Activated CD4-positive, CD25-positive, alpha-beta regulatory T cell (primary cell): ENCODE measurements at places on chromosomes 16 and 17.

GRCh38 chr17:10070690-10071089, 127.7 kb downstream of the GAS7 start:
- DNase-seq = no peak

GRCh38 chr16:85751698-85752501, 1.0 kb upstream of the C16orf74 start:
- DNase-seq = no peak

DNA sequence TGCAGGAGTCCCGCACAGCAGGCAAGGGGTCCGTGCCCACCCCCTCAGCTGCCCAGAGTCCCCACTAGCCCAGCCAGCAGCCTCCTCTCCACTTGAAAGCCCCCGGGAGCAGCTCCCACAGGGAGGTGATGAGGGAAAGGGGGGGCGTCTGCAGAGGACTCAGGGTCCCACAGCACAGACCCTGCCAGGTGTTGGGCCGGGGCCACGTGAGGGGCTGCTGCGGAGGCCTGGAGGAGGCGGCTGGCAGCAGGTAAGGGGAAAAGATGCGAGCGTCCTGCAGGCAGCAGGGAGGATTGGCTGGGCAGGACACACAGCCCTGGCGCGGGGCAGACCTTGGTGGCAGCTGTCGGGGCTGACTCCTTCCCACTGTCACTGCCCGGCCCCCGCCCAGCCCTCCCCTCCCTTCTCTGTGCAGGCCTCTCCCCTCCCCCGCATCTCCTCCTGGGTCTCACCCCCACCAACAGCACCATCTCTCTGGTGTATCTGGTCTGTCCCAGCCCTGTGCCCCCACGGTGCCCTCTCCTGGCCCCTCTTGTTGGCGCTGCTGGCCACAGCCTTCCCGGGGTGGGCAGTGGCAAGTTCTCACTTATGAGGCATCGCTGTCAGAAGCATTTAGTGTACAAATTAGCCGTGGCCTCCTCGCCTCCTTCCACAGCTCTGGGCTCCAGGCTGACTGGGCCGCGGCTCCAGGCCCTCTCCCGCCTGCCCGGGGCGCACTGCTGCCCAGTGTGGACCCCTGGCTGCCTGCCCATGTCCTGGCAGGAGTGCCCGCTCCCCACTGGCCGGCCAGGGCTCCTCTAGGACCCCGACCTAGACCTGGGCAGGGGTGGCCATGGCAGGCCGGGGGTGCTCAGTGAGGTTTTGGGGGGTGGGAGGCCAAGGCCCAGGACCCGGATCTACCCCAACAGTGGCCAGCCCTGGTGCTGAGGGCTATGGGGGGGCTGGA, 4.4 kb upstream of the PRR35 start:
- no peak for DNase-seq

- DNase-seq = no peak
Observed at GRCh38 chr16:4409081-4409932, 7.1 kb downstream of the CORO7 start.

GRCh38 chr17:15440347-15440746, 27.1 kb downstream of the CDRT4 start:
- no peak for DNase-seq

DNA sequence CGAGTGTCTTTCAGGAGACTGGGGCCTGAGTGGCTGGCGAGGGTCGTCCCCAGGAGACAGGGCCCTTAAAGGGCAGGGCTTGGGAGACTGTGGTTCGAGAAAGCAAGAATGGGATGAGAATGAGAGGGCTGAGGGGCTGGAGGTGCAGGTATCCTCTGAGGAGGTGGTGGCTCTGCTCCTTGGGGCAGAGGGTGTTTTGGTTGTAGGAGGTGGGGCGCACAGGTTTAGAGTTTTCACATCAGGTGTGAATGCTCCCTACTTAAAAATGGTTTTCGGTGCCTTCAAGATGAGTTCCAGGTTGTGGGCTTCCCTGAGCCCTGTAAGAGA, 430 bp downstream of the BCAS3 start:
- DNase-seq = no peak

DNA sequence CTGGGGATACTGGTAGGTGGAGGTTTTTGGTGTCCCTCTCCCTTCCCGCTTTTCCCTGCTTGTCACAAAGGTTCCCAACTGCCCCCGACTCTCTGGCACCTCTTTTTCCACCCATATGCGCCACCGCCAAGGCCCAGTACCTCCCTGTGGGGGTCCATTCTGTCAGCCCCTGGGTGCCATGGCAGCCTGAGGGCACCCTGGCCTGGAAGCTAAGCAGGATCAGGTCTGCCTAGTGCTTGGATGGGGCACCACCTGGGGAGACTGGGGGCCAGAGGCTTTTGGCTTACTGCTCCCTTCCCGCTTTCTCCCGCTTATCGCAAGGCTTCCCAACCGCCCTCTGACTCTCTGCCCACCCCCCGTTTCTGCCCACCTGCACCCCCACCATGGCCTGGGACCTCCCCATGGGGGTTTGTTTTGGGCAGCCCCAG, 2286.4 kb downstream of the TP53TG3F start:
- no peak for DNase-seq

GRCh38 chr16:53773150-53773846, 69.3 kb downstream of the FTO start:
- no peak for DNase-seq

DNA sequence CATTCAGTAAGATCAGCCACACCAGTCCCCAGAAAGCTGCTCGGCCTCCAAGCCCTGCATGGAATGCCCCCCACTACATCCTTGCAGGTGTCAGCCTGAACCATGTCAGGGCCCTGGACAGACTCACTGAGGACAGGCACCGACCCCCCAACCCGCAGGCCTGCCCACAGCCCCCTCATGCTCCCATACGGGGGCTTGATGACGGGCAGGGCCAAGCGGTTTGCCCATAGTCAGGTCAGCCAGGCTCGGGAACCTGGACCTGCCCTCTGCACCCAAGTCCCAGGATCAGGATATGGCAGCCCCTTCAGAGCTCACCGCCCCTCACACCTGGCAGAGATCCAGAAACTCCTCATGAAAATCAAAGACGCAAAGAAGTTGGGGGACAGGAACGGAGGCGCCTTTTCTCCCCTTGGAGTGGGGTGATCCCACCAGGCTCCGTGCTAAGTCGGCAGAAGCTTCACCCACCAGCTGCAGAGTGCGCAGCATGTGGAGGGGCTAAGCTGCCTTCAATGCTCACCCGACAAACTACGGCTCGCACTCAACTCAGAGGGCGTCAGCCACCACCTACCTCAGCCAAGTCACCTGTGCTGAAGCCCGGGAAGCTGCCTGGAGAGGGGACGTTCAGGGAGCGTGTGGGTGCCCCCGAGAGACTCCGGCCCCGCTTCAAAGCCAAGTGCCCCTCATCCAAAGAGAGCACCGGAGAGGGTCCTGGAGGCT, 26.5 kb downstream of the GNPTG start:
- no peak for DNase-seq

- DNase-seq = no peak
Observed at GRCh38 chr17:64092113-64092512, 37.8 kb downstream of the ERN1 start.

DNA sequence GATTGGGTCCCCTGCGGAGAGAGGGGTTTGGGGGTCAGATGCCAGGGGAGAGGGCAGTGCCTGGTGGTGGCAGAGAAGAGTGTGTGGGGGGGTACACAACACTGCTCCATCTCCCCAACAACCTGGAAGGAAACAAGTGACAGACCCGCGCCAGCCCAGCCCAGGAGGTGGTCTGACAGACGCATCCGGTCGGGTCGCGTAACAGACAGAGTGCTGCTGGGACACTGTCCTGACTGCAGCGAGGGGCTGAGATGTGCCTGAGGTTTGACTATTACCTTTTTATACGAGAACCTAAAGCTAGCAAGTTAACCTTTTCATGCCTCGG, 16.2 kb downstream of the UNC13D start:
- no peak for DNase-seq

DNA sequence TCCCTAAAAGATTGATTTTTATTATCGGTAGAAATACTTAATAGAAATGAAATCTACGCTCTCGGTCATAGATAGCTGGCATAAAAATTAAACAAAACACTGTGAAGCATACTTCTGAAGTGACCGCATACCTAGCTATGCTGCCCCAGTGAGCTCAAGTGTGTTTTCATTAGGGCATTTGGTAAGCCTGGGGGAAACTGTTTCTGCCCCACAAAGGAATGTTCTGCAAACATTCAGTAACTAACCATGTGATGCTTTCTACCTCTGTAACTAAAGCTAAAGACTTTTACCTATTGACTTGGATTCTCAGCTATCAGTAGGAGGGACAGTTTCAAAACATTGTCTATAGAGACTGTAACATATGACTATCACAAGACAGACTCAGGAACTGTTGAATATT, 93.5 kb upstream of the HSBP1 start:
- DNase-seq = no peak

- DNase-seq = no peak
Observed at GRCh38 chr17:47278561-47278960, 24.9 kb downstream of the ITGB3 start.

DNA sequence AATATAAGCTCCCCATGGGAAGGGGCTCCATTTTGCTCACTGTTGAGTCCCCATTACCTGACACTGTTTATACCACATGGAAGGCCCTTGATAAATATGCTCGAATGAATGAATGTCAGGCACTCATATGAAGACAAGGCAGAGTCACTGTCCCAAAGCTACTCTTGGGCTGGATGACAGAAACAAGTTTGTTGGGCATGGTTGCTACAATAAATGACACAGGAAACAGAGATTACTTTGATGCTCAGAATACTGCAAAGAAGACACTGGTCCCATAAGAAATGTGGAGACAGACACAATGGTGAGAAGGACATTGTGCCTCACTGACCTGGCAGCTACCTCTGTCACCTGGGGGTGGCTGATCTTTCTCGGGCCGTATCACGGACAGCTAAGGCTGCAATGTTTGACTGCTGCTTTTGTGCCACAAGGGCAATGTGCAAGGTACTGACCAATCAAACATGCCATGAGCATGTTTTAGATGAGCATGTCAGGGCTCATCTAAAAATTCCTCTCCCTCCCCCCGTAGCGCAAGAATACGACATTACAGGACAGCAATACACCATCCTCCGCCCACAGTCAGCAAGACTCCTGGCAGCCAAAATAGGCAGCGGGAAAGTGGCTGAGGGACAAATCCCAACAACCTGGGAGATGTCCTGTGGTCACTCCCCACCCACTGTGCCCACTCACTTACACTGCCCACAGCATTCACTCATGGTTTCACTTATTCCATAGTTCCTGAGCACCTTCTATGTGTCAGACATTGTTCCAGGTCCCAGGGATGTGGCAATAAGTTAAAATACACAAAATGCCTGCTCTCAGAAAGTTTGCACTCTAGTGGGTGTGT, 5.0 kb downstream of the PIK3R6 start:
- DNase-seq = no peak

- no peak for DNase-seq
Observed at GRCh38 chr17:77698903-77699623, 259.4 kb upstream of the TNRC6C start.

DNA sequence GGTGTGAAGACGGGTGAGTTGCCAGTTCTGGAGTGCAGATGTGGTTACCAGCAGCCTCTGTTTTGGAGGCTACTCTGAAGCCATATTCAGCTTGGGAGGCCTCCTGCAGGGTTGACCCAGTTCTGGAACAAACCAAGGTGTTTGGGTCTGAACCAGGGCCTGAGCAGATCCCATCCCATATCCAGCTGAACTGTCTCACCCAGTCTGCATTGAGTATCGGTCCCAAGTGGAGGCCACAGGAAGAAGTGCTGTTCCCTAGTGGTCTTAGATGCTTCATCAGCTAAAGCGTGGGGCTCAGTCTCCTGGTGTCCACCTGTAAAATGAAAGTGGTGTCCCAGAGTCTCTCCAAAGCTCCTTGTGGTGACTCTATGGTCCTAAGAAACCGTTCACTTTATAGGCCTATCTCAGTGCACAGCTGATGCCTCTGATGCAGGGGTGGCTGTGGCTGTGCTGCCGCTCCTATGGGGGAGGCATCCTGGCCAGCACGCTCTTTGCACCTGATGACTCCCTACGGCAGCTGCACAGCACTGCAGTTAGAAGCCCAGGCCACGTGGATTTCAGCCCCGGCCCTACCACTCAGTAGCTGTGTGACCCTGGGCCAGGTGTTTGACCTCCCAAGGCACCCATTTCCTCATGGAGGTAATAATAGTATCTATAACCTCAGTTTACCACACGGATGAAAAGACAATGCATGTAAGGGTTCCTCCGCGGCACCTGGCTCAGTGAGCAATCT, 21.0 kb downstream of the CBX4 start:
- no peak for DNase-seq

- DNase-seq = no peak
Observed at GRCh38 chr17:50558941-50559614, 1.4 kb upstream of the CACNA1G start.
